ENCODE measurements at places on chromosomes 3 and 15. TPM values are rescaled to one million over a fixed set of nuclear protein-coding genes. Genes with fewer than 3 reads are reported as not detected.

DNA sequence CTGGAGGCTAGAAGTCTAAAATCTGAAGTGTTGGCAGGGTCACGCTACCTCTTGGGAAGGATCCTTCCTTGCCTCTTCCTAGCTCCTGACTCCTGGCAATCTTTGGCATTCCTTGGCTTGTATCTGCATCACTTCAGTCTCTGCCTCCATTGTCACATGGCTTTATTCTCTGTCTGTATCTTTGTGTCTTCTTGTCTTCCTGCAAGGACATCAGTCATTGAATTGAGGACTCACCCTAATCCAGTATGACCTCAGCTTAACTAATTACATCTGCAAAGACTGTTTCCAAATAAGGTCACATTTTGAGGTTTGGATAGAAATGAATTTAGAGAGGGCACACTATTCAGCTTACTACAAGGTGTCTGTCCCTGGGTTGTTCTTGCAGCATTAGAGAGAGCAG is 31.1 kb upstream of the UTS2B start:
- DNase-seq, result no peak

GRCh38 chr3:38567498-38567897 is 71.4 kb downstream of the EXOG start:
- DNase-seq, result no peak

Gene CELSR3
- total RNA-seq, result 8.3 TPM

Gene TUSC7
- not detected for total RNA-seq

Gene CCDC9B
- 1.4 TPM for total RNA-seq

- no peak for DNase-seq
Measured at GRCh38 chr15:48682942-48683651, 37.6 kb upstream of the FBN1 start.

Gene DNASE1L3
- total RNA-seq, result not detected

- DNase-seq, result no peak
Measured at GRCh38 chr15:100301910-100302431, 39.8 kb downstream of the ADAMTS17 start.

GRCh38 chr3:33212406-33212805 is 6.2 kb downstream of the SUSD5 start:
- no peak for DNase-seq

Gene RPLP1
- 2,780 TPM for total RNA-seq

- no peak for DNase-seq
Measured at GRCh38 chr3:140761076-140761639, 83.3 kb downstream of the TRIM42 start.

Gene PBRM1
- total RNA-seq, result 76.9 TPM

Gene RPP25
- total RNA-seq, result 1.3 TPM

Gene DPPA2
- total RNA-seq, result not detected

GRCh38 chr3:160616311-160616710 is 50.9 kb upstream of the KPNA4 start:
- DNase-seq, result no peak

Measured in naive thymus-derived CD4-positive, alpha-beta T cell (primary cell).